ENCODE measurements at places on chromosomes 16 and 17.

- no peak for DNase-seq
Observed at GRCh38 chr17:76492989-76493501, 8.2 kb downstream of the RHBDF2 start.

- no peak for DNase-seq
Observed at GRCh38 chr17:68909066-68909465, 46.1 kb downstream of the ABCA8 start.

- no peak for DNase-seq
Observed at GRCh38 chr16:26667307-26667706, 399.4 kb upstream of the C16orf82 start.

DNA sequence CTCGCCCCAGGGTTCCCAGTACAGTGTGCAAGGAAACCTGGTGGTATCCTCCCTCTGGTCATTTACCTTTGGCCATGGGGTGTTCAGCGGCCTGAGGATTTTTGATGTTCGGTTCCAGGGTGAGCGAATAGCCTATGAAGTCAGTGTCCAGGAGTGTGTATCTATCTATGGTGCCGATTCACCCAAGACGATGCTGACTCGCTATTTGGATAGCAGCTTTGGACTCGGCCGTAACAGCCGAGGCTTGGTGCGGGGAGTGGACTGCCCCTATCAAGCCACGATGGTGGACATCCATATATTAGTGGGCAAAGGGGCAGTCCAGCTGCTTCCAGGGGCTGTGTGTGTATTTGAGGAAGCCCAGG, 1.2 kb downstream of the AOC2 start:
- no peak for DNase-seq

DNA sequence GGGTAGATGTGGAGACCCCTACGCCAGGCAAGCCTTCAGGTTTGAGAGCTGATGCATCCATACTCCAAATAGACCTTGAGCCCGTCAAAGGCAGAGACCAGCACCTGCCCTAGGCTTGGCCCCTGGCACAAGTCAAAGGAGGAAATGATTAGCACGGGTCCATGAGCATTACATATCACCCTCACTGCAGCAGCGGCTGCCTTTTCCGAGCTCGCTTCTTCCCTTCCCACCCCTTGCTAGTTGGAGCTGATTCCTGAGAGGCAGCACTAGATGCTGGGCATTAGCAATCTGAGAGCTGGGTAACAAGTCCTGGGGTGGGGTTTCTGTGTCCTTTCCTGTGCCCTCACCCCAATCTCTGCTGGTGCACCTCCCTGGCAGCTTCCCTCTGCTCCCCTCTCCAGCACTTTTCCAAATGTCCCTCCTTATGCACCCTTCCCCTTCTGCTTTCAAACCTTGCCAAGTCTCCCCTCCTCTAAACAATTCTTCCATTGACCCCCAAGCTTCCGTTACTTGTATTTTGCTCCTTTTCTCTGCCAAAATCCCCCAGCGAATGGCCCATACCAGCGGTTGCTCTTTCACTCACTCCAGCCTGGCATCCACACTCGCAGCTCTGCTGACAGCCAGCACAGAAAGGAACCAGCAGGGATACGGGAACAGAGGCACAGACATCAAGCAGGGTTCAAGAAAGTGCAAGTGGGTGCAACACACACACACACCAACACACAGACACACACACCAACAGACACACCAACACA, 3.0 kb downstream of the CDRT4 start:
- DNase-seq, result no peak

- no peak for DNase-seq
Observed at GRCh38 chr16:46787909-46788308, 39.8 kb upstream of the MYLK3 start.

GRCh38 chr17:69908626-69909368, 166.2 kb upstream of the KCNJ16 start:
- DNase-seq, result no peak
